GM06990 (cell line): ENCODE measurements at places on chromosomes 7 and 10.
A peak's percentile ranks its signal among the peaks of the same experiment; 100 is the strongest.

DNA sequence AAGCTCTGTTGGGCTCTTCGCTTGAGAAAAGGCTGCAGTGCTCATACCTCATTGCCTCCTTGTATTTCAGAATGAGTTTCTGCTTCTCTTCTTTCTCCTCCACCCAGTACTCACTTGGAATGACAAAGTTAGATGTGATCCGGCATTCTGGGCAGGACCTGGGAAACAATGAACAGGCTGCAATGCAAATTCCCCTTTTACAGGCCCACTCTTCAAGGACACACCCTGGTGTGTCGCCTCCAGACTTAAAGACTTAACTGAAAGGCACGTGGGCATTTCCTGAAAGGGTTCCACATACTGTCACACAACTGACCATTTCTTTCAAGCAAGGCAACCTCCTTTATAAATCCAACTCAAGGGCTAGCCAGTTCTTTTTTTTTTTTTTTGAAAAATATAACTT, 23.6 kb downstream of the MKRN1 start:
- DNase-seq: no peak

GRCh38 chr7:71727347-71727746, 595.4 kb downstream of the GALNT17 start:
- DNase-seq: no peak

DNA sequence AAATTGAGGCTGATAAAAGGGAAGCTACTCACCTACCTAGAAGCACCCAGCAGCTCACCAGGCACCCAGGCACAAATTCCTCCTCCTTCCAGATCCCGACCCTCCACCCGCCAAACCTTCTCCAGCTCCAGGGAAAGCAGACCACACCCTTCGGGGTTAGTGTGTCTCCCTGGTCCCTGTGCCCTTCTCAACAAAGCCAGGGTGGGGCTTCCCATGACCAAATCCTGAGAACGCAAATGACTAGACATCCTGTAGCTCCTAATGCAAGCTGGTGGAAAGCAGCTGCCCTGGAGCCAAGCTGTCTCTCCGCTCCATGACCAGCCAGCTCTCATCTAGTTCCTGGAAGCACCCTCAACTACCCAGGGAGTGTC, 4.4 kb downstream of the TBX20 start:
- DNase-seq: no peak

DNA sequence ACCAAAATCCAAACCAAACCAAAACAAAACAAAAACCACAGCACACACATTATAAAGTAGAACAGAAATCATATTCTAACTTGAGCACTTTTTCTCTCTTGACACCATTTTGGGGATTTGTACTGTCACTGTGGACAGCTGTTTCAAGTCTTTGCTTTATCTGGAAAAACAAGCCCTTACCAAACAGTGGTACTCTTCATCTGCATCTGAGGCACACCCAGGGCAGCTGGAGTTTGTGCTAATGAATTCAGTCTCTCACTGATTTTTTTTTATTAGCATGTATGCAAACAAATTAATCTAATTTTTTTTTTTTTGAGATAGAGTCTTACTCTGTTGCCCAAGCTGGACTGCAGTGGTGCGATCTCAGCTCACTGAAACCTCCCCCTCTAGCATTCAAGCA, 171.4 kb downstream of the RAPGEF5 start:
- no peak for DNase-seq

GRCh38 chr7:41629711-41630111, 73.2 kb downstream of the INHBA start:
- no peak for DNase-seq

GRCh38 chr10:75508814-75509306, 77.4 kb downstream of the LRMDA start:
- no peak for DNase-seq

- no peak for DNase-seq
Observed at GRCh38 chr10:118730756-118731456, 23.9 kb downstream of the CACUL1 start.

- DNase-seq: no peak
Observed at GRCh38 chr10:102812231-102812876, 24.9 kb downstream of the CYP17A1 start.

DNA sequence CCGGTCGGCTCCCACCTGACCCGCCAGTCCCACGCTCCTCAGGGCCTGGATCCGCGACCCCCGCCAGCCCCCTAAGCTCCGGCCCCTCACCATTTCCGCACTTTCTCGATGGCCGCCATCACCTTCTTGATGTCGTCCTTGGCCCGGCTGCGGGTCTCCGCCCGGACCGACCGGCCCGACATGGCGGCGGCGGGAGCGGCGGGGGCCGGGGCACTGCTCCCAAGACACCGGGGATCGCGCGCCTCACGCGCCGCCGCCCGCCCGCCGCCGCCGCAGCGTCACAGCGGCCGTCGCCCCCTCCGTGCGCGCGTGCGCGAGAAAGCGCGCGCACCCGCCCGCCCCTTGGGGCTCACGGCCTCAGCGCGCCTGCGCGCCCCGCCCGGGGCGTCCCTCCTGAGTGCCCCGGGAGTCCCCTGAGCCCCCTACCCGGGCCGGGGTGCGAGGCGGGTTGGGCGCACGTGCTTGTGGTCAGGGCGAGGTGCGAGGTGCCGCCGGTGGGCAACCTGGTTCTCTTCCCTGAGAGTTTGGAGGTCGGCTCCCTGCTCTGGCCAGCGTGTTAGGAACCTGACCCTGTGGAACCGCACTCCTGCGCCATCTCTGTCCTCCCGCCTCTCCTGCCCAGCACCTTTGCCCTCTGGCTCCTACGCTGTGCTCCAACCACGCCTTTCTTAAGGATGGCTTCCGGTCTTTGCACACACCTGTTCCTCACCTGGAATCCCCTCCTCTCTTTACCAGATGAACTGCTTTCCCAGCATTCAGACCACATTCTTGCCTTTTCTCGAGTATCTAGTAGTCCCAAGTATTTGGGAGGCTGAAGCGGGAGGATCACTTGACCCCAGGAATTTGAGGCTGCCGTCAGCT, at the start of gene BCL7B:
Gene BCL7B, minus strand, starts transcription at position 294 of the 861 bp plus-strand sequence. Its CDS starts 112 bp downstream, at position 182.
- DNase-seq: peak; percentile 88

DNA sequence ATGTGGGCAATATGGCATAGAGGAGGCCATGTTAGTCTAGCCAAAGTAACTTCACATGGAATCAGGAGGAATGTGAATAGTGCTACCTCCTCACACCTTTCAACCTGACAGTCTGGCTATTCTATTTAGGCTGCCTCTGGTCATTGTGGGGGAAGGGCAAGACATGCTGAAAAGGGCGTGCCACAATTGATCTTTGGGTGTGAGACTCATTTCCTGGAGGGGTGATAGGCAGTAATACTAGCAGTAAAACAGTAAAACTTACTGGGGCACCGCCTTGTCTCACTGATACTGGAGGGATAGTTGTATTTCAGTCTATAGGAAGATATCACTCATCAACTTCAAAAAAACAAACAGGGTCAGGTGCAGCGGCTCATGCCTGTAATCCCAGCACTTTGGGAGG, 88.7 kb downstream of the TMEM168 start:
- DNase-seq: no peak

DNA sequence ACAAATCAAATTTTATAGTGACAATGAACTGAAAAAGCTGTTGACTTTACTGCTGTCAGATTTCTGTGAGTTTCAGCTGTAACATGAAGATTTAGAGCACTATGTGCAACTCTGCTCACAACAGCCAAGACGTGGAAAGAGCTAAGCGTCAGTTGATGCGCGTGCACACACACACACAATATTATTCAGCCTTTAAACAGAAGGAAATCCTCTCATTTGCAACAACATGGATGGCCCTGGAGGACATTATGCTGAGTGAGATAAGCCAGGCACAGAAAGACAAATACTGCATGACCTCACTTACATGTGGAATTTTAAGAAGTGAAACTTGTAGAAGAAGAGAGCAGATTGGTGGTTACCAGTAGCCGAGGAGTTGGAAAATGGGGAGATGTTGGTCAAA, 82.8 kb upstream of the FRMD4A start:
- no peak for DNase-seq

DNA sequence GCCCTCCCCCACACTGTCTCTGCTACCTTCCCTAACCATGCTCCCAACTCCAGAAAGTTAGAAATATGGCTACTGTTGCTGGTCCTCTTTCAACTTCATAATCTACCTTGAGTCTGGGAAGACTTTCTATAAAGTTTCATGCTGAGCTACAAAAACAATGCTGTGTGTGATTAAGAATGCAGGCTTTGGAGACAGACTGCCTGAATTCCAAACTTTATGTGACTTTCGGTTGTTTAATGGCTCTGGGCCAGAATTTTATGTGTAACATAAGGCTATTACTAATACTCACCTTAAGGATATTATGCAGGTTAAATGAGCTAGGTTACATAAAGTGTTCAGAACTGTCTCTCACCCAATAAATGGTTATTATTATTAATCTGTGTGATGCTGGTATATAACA, 19.1 kb downstream of the BET1 start:
- no peak for DNase-seq

DNA sequence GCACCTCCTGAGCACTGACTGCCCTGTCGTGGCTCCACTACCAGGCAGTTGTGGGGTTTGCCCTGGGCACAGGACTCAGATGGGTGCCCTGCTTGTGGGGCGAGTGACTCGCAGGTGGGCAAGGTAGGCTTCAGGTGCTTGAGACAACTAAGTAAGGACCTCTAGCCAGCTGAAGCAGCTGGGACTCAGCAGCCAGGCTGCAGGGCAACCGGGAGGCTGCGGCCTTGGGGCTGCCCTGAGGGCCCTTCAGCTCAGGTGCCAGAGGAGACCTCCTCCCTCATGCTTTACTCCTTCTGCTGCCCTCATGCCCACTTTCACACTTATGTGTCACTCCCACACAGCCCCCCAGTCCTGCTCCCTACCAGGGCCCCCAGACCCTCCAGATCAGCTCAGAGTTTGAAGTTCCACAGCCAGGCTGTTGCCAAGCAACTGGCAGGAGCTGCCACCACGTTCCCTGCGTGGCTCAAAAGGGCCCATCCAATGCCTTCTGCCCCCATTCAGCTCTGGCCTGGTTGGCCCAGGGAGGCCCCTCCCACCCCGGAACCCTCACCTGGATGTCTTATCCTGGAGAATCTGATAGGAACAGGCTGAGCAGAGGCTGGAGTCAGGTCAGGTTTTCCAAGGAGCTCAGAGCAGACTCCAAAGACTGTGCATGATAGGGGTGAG, 10.0 kb downstream of the TLX1 start:
- DNase-seq: no peak

GRCh38 chr10:75860009-75860408, 428.6 kb downstream of the LRMDA start:
- no peak for DNase-seq

- no peak for DNase-seq
Observed at GRCh38 chr7:73789051-73789450, 19.0 kb upstream of the CLDN3 start.

GRCh38 chr7:149683181-149683580, 90.2 kb downstream of the ZNF467 start:
- no peak for DNase-seq

DNA sequence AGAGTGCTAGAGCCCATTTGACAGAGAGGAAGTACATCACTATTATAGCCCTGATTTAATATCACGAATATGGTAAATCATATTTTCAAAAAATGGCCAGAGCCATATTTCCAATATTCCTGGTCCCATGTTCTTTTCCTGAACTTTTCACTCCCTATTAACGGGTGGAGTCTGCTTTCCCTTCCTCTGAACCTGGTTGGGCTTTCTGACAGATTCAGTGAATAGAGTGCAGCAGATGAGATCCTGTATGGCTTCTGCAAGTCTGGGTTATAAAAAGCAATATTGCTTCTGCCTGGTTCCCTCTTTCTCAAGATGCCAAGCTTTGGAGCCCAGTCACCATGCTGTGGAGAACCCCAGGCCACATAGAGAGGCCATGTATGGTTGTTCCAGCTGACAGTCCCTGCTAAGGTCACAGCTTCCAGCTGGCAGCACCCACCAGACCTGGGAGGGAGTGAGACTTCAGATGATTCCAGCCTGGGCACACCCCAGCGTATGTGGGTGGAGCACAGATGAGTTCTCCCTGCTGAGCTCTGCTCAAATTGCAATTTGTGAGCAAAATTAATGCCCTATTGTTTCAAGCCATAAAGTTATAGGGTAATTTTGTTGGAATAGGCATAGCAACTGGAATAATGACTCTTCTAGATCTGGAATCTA, 17.9 kb upstream of the CHCHD3 start:
- no peak for DNase-seq

GRCh38 chr7:113086431-113086888, at the start of gene GPR85:
TSS of gene GPR85 (minus strand) at chr7:113086827. CDS start at chr7:113084721, 2,106 bp downstream.
- peak; percentile 68 for DNase-seq

DNA sequence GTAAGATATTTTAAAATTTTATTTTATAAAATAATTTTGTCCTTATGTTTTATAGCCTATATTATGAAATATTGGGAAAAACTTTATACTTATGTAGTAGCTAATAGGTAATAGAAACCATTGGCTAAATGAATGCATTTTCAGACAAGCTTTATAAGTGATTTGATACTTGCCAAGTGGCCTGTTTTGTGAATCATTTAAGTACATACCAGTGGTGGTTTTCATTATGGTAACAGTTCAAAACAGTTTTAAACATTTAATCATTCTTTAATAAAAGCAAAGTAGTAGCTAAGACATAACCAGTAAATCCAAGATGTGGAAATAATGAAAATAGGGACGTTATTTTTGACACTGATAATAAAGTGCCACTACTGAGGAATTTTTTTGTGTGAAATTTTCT, 182.2 kb downstream of the PHF14 start:
- DNase-seq: no peak

DNA sequence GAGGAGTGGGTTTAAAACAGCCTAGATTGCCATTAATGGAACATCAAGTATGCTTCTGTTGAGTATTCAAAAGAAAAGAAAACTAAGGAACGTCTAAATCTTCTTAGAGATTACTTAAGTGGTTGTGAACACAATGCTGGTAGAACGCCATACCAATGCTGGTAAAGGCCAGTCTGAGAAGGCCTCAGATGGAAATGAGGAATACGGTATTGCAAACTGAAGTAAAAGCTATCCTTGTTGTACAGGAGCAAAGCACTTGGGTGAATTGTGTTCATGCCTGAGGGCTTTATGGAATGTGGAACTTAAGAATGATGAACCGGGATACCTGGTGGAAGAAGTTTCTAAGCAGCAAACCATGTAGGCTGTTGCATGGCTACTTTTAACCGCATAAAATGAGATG, 208.0 kb downstream of the KCND2 start:
- no peak for DNase-seq
